ENCODE measurements at places on chromosomes 2 and 18. TPM values are rescaled to one million over a fixed set of nuclear protein-coding genes. Genes with fewer than 3 reads are reported as not detected.

CCDC74A gene
- total RNA-seq: 16.5 TPM

HOXD10 gene
- 0.16 TPM for total RNA-seq

CRACDL gene
- total RNA-seq: 4.6 TPM

ASAP2 gene
- 54.6 TPM for total RNA-seq

MATN3 gene
- 0.93 TPM for total RNA-seq

TMEM37 gene
- total RNA-seq: 5.1 TPM

ZBTB14 gene
- 21.3 TPM for total RNA-seq

GDF7 gene
- 1.9 TPM for total RNA-seq

CCDC102B gene
- total RNA-seq: 61.4 TPM

NXPH2 gene
- 9.1 TPM for total RNA-seq

RNU2-63P gene
- total RNA-seq: not detected

SERPINB12 gene
- not detected for total RNA-seq
